Stimulated activated CD8-positive, alpha-beta memory T cell treated with anti-CD3 and anti-CD28 coated beads, Interleukin-7, amount 100 ng/mL, for 48 hours (primary cell): ENCODE measurements at places on chromosomes 6 and 20.

DNA sequence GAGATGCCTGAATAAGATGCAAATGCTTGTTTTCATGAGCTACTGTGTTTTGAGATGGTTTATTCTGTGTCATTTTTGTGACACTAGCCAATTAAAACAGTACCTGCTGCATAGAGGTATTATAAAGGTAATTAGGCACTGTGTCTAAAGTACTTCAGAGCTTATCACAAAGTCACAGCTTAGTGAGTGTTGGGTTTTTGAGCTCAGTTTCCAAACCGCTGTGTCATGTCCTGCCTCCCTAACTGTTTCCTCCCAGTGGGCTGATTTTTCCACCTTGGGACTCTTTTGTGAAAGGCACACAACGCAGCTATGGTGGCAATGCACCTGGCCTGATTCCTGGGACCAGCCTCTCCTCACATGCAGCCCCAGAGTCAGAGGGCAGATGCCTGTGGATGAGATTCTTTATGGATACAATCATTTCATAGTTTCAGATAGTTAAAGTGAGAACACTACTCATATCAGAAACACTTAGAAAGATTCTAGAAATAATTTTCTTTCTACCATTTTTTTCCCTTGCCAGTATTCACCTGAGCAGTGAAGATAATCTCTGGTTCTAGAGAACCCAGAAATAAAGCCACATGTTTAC lies 41.3 kb upstream of the TAGAP start:
- DNase-seq, result no peak

- no peak for DNase-seq
Observed at GRCh38 chr6:92111386-92111785, 1308.0 kb downstream of the EPHA7 start.

- no peak for DNase-seq
Observed at GRCh38 chr20:20364593-20365479, 3.1 kb upstream of the INSM1 start.

- no peak for DNase-seq
Observed at GRCh38 chr6:82891076-82891475, 174.6 kb downstream of the UBE3D start.

GRCh38 chr6:72659754-72660153 lies 37.9 kb downstream of the KCNQ5 start:
- DNase-seq, result no peak

DNA sequence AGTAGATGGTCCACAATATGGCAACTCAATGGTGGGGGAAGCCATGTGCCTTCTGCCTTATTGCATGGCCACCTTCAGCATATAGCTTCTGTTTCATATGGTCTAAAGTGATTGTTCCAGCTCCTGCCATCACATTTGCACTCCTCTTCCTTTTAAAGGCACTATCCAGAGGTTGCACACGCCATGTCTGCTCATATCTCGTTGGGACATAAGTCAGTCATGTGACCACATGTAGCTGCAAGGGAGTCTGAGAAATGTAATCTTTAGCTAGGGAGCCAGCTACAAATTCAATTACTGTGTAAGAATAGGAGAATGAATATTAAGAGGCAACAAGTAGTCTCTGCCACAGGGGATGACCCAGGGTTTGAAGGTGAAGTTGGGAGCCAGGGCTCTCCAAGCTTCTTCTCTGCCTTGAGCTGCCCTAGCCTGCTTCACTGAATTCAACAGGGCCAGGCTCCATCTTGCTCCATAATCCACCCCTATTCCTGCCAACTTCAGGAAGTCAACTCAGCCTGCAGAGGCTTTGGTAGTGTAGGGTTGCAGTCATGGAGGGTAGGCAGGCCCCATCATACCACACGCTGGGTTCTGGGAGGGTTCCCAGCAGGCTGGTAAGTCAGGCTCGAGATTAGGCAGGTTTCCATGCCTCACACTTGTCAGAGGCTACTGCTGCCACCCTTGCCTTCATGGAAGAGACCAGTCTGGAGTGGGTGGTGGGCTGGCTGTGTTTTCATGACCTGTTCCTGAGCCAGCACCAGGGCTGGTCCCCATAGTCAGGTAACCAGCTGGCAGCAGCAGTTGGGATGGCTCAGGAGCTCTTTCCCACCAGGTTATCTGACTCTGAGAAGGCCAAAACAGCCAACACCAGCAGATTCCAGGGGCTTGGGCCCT lies 56.7 kb upstream of the SAYSD1 start:
- no peak for DNase-seq

GRCh38 chr6:38116248-38116647 lies 296.7 kb downstream of the ZFAND3 start:
- no peak for DNase-seq

DNA sequence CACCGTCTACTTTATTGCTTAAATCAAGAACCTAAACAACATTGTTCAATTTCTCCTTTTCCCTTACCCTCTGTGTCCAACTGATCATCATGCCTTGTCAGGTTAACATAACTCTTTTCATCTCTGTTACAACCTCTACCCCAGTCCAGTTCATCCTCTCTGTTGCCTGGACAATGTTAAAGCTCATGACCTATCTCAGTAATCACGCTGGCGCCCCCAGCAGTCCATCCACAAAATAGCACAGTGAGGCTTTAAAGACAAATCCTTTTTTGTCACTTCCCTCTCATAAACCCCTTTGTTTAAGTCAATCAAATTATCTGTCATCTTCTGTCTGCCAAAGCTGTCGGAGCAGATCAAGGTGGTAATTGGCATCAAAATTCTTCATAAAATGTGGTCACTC lies 140.1 kb downstream of the QKI start:
- no peak for DNase-seq

DNA sequence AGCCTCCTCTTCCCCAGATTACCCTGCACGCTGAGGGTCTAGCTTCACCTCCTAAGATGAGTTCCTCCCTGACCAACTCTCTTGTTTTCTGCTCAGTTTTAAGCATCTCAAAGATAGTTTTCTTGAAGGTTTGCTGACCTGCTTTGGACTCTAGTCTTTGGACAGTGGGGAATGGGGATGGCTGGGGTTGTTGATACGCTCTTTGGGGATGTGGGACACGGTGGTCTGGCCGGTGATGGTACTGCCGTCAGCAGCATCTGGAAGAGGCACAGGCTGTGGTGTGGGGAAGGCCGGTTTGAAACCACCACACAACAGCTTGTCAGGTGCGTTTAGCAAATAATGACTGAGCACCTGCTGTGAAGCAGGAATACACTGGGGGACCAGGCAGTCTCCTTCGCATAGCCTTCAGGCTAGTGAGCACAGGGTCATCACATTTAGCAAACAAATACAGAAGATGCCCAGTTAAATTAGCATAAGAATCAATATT lies 94.1 kb downstream of the TMEM242 start:
- no peak for DNase-seq

GRCh38 chr20:45742596-45742995 lies 20.4 kb downstream of the SPINT4 start:
- no peak for DNase-seq

DNA sequence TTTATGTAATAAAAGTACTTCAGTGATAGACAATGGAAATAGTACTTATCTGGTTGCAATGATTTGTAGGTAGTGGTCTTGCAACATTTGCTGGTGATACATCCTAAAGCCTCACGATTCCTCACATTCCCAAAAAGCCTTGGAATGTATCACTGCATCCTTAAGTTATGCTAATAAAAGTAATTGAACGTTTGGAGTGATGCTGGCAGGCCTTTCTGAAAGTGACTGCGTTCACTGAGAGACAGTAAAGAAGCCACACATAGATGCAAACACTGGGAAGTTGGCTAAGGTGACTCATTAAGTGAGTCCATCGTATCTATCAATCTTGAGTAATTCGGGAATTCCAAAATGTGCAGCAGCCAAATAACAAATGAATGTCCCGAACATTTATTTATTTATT lies 444.1 kb upstream of the SOX4 start:
- no peak for DNase-seq

DNA sequence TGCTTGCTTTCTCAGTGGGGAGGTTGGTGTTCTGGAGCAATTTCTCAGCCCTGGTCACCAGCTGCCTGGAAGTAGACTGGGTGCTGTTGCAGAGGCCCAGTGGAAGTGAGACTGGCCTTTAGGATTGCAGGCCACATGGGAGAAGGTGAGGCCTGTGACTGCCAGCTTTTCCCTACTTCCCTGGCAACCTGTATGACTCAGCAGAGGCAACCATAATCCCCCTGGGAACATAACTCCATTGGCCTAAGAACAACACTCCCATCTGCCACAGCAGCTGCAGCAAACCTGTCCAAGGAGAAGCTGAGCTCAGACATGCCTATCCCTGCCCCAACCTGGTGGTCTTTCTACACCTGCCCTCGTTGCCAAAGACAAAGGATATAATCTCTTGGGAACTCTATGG lies 473.5 kb upstream of the SPTLC3 start:
- no peak for DNase-seq

DNA sequence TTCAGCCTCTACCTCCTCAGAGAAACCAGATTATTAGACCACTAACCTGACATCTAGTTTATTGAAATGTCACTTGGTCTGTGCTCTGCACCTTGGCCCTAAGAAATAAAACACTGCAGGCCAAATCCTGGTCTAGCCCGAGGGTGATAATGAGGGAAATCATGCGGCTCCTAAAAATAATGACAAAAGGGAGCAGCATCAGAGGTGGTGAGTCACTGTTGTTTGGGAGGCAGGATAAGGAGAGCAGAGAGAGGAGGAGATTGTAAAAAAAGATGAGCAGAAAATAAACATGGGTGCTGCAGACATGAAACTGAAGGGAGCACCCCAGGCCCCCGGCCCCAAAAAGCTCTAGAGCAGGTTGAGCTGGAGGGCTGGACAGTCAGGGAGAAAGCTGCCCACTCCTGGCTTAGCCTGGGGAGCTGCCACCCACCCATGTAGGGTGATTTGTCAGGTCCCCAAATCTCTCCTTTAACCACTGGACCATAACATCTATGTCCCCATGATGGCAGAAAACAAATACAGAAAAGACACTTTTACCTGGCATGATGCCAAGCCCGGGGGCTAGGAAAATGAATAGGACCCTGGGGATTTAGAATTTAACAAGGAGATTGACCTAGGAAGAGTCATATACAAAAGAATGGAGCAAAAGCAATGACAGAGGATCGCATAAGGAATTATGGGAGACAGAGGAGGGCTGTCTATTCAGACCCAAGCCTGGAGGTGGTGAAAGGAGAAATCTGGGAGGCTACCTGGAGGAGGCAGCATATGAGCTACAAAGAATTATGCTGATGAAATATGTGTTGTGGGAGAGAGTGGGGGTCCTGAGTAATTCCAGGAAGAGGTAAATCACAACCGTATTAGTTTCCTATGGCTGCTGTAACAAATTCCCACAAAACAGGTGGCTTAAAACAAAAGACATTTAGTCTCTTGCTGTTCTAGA lies 103.7 kb downstream of the SNAP25 start:
- DNase-seq, result no peak

GRCh38 chr6:90295854-90296340 lies 746 bp downstream of the BACH2 start:
- DNase-seq, result no peak

GRCh38 chr6:91435630-91436029 lies 848.8 kb upstream of the MAP3K7 start:
- DNase-seq, result no peak

- DNase-seq, result no peak
Observed at GRCh38 chr6:93304505-93304904, 114.9 kb downstream of the EPHA7 start.

- no peak for DNase-seq
Observed at GRCh38 chr6:133542056-133542821, 301.1 kb downstream of the EYA4 start.

- no peak for DNase-seq
Observed at GRCh38 chr6:51655517-51655916, 431.9 kb downstream of the PKHD1 start.

- no peak for DNase-seq
Observed at GRCh38 chr20:588476-588875, 21.6 kb downstream of the TCF15 start.

- no peak for DNase-seq
Observed at GRCh38 chr6:135258970-135259369, 77.9 kb downstream of the MYB start.

DNA sequence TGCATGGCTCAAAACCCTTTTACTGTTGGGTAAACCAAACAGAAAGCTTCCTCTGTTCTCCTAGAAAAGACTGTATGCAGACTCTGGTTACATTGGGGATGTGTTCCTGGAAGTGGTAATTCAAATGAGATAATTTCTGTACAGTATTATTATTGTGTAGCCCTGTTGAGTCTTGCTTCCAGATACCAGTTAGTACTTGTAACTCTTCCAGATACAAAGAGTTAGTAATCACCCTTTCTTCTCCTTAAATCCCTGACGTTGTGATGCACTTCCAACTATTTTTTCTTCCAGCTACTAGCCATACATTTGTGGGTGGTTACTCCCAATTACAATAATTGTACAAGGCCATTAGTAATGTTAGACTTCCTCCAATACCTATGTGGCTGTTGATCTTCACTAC lies 42.3 kb upstream of the GRIK2 start:
- no peak for DNase-seq

DNA sequence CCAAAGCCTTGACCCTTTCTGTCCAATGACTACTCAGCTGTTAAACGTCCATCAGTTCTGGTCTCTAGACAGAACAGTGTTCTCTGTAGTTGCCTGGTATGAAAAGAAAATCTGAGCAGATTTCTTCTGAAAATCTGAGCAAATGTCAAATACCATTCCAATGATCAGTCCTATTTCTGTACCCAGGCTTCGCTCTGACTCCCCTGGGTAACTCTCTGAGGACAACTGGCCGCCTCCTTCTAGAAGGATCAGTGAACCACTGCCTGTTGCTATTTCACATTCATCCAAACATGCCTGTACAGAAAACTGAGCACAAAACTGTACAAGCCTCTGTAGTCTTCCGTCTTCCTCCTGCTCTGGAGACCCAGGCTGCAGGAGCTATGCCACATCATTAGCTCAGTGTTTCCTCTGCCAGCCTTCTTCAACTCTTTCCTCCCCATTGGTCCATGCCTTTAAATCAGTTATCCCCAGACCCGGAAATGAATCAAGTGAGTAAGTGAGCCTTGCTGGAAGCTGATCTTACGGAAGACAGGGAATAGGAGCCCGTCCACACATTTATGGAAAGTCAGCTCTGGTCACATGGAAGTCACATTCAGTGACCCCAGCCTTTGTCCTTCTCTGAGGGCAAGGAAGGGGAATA lies 63.3 kb downstream of the DAAM2 start:
- no peak for DNase-seq

GRCh38 chr20:25223179-25223661 lies 24.7 kb upstream of the PYGB start:
- DNase-seq, result peak; percentile 45

DNA sequence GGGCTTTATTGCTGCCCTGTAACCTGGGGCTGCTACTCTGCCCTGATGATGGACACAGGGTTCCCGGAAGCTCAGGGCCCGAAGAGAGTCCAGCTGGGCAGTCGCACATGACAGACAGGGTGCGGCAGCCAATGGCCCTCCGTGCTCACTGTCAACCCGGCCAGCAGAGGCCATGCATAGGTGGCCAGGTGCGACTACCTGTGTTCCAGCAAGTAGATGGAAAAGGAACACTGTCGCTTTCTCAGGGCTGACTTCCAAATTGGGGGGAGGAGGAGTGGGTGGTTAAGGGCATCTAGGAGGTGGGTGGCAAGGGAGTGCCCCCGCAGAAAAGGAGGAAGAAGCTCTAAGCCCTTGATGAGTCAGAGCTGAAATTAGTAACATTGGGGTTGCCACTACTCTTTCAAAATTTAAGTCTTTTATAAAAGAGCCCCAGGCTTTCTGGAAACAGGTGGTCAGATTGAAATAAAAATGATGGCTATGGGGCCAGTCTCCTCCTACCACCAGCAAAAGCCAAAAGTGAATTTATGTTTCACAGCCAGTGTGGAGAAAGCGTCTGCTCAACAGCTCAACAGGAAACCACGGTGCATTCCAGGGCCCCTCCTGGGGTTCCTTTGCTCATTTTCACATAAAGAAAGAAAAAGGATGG lies 2.3 kb upstream of the RAMACL start:
- DNase-seq, result no peak

- DNase-seq, result no peak
Observed at GRCh38 chr20:8209061-8209460, 77.0 kb downstream of the PLCB1 start.

GRCh38 chr20:2305479-2305878 lies 9.7 kb downstream of the TGM3 start:
- DNase-seq, result no peak
